ENCODE measurements at places on chromosomes 11 and 22.

DNA sequence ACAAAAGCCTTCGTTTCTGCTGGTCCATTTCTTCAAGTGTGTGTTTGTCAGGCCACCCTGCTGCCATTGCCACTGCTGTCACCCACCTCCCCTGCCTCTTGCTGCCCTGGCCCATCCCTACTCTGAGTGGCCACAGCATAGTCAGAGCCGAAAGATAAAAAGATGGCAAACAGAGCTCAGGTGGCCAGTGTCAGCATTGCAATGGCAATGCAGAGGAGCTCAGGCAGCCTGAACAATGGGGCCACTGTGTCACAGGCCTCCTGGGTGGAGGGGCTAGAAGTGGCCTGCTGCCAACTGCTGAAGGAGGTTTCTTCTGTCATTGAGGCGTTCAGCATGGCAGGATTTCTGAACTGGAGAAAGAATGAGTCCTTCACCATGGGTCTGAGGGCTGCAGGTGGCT is 137.1 kb downstream of the CSNK2A3 start:
- DNase-seq, result no peak

DNA sequence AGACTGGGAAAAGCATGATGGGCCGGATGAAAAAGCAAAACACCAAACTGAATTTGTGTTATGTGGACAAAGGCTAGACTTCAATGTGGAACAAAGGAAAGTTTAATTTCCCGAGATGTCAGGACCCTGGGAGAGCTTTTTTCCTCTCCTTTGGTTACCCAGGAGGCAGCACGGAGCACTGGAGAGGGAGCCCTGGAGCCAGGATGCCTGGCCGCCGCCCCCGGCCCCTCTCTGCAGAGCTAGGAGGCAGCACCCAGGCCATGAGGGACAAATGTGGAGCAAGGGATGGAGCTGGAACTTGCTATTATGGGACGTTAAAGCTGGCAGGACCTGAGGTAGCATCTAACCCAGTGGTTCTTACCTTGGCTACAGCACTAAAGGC is 108.9 kb downstream of the MORC2 start:
- no peak for DNase-seq

GRCh38 chr11:94154095-94154856 is 25.6 kb downstream of the PANX1 start:
- no peak for DNase-seq

DNA sequence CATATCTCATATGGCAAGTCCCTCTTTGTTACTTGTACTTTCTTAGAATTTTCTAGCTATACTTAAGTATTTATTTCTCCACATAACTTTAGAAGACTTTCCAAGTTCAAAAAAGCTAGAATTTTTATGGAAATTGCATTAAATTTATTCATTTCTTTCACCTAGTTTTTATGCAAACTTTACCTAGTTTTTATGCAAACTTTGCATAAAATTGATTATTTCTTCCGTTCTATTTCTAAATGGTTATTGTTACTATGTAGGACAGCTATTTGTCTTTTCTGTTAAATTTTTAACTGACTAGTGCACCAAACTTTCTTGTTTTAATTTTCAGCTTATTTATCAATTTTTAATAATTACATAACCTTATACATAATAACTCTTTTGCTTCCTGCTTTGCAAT is 3.2 kb upstream of the CREBZF start:
- DNase-seq, result no peak

DNA sequence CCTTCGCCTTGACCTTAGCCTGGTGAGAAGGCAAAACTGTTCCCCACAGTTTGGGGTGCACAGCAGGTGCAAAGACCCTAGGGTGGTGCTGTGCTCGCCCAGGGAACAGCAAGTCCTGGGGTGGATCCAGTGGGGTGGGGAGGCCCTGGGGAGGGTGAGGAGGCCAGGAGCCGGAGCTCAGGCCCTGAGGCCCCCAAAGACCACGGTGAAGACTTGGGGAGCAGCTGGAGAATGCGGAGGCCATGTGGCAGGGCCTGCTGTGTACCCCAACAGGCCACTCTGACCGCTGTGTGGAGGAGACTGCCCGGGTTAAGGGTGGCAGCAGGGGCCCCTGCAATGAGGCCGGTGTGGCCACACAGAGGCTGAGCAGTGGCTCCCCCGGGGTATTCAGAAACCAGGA is 101.1 kb upstream of the RTL6 start:
- no peak for DNase-seq

DNA sequence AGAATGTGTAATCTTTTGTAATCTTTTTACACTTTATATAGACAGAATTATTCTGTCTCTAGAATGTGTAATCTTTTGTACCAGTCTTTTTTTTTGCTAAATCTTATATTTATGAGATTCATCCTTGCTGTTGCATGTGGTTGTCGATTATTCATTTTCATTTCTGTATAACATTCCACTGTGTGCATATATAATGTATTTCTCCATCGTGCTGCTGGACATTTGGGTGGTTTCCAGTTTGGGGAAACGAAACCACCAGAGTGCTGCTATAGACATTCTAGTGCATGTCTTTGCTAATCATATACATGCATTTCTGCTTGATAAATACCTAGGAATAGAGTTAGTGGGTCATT is 146.5 kb downstream of the GRIK4 start:
- DNase-seq, result no peak

- DNase-seq, result no peak
These were observed 86.0 kb downstream of the RASSF10 start for GRCh38 chr11:13094930-13095687.

GRCh38 chr11:113874581-113875233 is 665 bp downstream of the USP28 start:
- no peak for DNase-seq

DNA sequence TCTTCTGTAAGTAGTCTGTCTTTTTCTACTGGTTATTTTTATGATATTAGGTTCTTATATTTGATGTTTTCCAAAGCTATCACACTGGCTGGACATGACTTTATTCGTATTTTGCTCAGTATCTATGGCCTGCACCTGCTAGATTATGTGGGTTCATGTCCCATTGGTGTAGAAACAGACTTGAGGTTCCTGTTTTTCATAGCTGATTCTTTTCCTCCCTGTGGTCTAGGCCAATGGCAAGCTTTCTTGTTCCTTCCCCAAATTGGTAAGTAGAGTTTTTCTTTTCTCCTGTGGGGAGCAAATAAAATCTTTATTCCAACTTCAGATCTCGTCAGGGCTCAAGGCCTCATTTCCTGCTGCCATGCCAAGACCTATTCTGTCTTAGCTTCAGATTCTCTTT is 30.2 kb upstream of the SWAP70 start:
- no peak for DNase-seq

DNA sequence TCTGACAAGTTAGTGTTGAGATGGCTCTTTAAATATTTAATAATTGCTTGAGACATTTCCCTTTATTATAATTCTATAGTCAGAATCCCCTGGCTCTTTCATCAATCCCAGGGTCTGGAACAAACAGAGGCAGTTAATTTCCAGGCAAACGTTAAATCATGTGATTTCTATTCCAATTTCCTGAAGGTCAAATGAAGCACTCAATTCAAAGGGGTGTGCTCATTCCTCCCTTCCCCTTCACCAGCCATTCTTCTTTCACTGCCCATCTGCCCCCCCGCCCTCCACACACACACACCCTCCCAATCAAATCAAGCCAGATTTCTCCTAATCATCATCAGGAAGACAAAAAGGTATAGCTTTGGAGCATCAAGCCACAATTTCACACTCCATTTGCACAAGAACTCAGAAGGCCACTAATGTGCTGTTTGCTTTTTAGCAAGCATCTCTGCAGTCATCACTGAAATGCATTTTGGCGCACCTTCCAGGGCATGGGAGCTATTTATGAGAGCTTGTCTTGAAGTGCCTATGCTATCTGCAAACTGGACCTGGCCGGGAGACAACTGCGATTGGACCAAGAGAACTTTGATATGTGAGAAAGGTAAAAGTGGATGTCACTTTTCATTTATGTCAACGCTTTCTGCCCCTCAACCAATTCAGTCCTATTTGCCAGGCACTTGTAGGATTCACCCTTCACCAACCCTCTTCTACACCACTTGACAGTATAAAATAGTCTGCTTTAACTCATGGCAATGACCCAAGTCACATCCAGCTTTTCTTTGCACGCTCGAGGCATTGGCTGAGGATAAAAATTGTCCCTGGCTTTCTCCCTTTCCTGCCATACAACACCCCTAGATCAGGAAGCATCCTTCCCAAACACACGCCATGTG is 315.1 kb upstream of the API5 start:
- DNase-seq, result no peak

DNA sequence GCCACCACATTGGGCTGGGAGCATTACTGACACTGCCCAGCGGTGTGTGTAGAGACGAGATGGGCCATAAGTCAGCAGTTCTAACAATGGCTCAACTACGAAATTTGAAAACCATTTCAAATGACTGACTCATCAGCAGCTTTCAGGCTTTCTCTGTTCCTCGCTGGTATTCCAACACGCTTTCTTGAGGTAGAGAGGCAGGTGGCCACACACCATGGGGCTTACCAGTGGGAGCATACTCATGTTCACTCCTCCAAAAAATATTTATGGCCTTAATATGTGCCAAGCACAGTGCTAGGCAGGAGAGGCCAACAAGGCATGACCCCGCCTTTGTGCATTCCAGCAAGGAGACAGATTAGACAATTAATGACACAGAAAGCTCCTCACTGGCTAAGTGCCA is 20.3 kb downstream of the ARFGAP2 start:
- DNase-seq, result no peak

- no peak for DNase-seq
These were observed 42.3 kb upstream of the HMGXB4 start for GRCh38 chr22:35214968-35215367.

- no peak for DNase-seq
These were observed 2.3 kb downstream of the OPCML start for GRCh38 chr11:133529807-133530500.

DNA sequence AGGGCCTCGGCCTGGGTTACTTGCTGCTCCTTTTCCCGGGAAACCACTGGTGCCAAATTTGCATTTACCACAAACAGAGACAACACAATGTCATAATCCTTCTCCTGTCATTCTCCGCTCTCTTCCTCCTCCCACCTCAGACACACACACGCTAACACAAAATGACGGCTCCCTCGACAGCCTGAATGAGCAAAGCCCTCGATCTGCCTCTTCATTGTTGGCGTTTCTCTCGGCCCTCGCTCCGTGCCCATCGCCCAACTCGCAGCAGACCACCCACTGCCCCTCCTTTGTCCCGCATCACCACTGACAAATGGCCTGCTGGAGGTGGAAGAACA is 12.5 kb upstream of the TCF20 start:
- DNase-seq, result no peak

- DNase-seq, result no peak
These were observed 223.7 kb upstream of the TBCEL start for GRCh38 chr11:120800206-120800605.

DNA sequence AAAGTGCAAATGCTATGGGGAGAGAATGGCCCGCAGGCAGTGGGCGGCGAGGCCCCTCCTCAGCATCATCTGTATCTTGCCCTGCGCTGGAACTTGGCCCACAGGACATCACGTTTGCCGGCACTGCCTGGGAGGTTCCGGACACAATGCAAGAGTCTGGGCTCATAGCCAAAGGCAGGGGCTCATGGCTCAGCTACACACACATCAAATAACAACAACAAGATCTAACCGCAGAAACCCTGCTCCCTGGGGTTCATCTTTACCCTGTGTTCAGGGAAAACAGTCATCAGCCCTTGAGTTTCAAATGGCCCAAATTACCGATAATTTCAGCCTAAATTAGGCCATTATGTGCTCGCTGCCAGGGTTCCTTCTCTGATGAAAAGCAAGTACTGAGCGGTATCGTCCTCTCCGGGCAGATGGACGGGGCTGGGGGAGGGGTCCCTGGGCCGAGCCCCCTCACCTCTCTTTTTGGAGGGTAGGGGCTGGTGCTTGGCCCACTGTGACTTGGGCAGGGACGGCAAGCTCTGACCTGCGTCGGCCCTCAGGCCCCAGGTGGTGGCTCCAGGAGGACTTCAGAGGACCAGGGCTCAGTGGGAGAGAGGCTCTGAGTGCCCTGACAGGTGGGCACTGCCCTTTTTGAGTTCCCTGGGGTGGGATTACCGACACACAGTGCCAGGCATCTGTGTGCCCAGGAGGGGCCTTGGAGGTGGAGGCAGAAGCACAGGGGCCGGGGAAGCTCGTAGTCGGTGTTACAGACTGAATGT is 25.0 kb upstream of the GAL start:
- DNase-seq, result peak; percentile 66

- no peak for DNase-seq
These were observed 14.8 kb downstream of the VPS37C start for GRCh38 chr11:61146416-61146815.

DNA sequence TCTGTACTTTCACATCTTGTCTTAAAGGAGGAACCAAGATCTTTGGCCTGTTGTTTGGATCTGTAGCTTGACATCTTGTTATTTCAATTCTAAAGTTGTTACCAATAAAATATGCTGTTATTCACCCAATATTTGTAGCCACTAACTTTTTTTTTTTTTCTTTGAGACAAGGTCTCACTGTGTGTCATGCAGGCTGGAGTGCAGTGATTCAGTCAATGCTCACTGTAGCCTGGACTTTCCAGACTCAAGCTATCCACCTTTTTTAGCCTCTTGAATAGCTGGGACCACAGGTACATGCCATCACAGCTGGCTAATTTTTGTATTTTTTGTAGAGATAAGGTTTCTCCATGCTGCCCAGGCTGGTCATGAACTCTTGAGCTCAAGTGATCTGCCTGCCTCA is 769.4 kb downstream of the DLG2 start:
- no peak for DNase-seq

DNA sequence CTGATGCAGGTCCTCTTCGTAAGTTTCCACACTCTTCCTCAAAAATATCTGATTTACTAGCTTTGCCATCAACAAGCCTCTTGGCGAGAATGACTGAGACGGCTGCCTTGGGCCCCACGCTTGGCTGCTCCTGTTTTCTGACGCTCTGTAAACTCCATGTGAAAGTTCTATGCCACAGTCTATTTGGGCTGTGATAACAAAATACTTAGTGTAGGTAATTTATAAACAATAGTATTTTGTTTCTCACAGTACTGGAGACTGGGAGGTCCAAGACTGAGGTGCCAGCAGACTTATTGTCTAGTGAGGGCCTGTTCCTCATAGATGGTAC is 123.2 kb upstream of the SORL1-AS1 start:
- no peak for DNase-seq

- DNase-seq, result no peak
These were observed 99.2 kb upstream of the RASSF10 start for GRCh38 chr11:12909879-12910278.

GRCh38 chr11:4443232-4443891 is 5.7 kb upstream of the OR52K2 start:
- no peak for DNase-seq

GRCh38 chr11:120298461-120298860 is 26.6 kb upstream of the TLCD5 start:
- no peak for DNase-seq

DNA sequence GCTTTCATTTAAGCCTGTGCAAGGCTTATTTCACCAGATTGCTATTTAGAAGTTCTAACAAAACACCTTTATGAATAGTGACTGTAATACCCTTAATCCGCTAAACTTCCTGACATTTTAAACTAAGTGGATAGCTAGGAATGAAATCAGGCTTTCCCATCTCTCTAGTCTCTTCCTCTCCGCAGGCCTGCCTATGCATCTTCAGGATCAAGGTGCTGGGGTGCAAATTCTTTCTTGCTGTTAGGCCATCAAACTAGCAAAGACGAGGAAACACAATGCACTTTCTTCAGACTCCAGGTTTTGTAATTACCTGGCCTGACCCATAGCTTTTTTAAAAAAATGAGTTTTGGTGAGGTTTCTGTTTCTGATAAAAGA is 149.4 kb downstream of the DBX1 start:
- DNase-seq, result no peak

GRCh38 chr11:130522284-130522961 is 74.0 kb downstream of the ADAMTS15 start:
- DNase-seq, result no peak

- DNase-seq, result no peak
These were observed 8.3 kb upstream of the FGF19 start for GRCh38 chr11:69711822-69712801.

All from NCI-H1694 (cell line).